ENCODE measurements at places on chromosomes 2 and 18.

DNA sequence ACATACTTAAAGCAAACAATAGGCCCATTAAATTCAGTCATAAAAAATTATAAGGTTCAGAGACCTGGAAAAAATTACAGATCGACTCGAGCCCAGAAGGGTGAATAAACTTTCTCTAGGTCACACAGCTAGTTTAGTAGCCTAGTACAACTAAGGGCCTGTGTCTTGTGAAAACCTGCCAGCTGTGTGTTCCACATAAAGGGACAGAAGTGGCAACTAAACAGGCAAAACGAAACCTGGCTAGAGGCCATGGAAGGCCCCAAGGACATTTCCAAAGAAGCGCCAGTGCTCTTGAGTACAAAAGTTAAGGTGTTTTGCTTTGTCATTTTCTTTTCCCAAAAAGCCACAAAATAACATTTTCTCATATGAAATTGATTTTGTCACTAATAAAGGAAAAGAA is 164.9 kb downstream of the L3MBTL4 start:
- no peak for DNase-seq

- no peak for DNase-seq
These were observed 444 bp upstream of the MMADHC start for GRCh38 chr2:149587950-149588487.

GRCh38 chr18:8735274-8735673 is 29.9 kb downstream of the MTCL1 start:
- no peak for DNase-seq

DNA sequence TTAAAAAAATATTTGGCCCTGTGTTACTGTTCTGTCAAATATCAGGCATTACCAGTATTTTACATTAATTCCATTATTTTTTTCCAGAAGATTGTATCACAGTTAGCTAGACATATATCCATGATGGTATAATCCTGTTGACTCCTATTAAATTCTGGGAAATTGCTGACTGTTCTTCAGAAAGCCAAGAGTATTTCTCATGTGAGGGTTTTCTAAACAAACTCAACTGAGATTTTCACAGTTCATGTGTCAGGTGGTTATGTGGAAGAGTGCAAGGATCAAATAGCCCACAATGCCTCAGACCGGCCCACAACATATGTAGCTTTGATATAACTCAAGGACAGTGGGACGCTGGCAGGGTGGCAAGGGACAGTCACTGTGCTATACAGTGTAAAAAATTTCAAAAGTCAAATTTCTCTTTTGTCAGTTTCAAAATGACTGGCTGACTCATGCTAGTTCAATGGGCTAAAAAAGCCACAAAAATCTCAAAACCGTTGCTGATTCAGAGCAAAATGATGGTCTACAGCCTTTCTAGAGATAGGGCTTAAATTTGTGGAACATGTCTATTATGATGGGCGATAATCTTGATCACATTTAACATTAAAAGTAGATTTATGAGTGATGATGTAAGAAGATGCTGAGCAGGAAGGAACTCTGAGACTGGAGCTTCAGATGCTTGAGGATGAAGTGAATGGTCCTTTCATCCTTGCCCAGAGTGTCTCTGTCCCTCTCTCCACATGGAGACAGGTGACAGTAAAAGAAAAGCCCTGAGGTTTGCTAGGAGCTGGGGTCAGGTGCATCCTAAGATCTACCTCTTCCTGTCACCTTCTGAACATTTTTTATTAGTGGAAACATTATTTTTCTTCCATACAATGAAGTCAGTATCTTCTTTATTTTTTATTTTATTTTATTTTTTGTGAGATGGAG is 175.8 kb upstream of the PIEZO2 start:
- DNase-seq: no peak

GRCh38 chr2:190468814-190469569 is 60.8 kb downstream of the MFSD6 start:
- DNase-seq: no peak

- no peak for DNase-seq
These were observed 154.7 kb downstream of the EML6 start for GRCh38 chr2:54878182-54878581.

DNA sequence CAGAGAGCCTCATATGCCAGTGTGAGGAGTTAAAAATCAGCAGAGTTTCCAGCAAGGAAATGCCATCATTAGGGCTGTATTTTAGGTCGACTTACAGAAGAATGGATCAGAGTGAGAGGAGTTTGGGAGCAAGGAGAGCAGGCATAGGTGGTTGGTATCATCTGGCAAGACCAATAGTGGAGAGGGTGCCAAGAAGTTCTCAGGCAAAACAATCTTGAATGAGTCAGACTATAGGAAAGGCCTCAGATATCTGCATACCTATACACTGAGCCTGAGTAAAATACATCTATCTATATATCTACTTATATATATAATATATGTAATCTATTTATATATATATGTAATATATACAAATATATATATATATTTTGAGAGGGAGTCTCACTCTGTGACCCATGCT is 57.3 kb downstream of the TMEFF2 start:
- DNase-seq: no peak

DNA sequence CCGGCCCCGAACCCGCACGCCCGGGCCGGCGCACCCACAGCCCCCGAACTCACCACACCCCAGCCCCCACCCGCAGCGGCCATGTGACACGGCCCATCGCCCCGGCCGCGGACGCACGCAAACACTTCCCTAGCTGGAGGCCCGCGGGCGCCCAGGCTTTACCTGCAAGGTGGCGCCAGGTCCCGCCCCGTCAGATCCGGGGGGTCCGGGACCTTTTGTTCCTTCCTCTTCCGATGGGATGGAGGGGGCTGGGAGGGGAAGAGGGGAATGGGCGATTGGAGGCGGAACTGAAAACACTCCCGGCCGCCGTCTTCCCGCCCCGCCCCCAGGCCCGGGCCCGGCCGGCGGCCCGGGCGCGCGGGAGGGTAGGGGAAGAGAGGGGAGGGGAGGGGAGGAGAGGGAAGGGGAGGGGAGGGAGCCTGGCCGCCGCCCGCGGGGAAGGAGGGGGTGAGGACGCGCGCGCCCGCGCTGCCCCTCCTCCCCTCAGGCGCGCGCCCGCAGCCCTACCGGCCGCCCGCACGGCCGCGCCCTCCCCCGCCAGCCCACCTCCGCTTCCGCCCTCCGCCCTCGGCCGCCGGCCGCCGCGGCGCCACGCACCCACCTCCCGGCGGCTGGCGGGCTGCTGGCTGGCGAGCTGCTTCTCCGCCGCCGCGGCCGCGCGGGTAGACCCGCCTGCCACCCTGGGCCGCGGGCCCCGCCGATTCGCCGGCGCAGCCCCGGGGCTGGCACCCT is at the start of gene SMAD2:
Gene SMAD2 (minus strand): TSS at position 461 of the 732 bp plus-strand sequence. CDS start 33,903 bp downstream, outside the sequence.
- DNase-seq: peak; percentile 69

GRCh38 chr18:27887711-27888495 is 289.0 kb downstream of the CDH2 start:
- DNase-seq: no peak

- DNase-seq: no peak
These were observed 20.5 kb downstream of the APLF start for GRCh38 chr2:68487773-68488355.

GRCh38 chr2:238425979-238426567 is 654 bp upstream of the ASB1 start:
- DNase-seq: no peak

- no peak for DNase-seq
These were observed 123.3 kb upstream of the NYAP2 start for GRCh38 chr2:225276207-225276606.

- DNase-seq: no peak
These were observed 9.6 kb downstream of the TET3 start for GRCh38 chr2:73994178-73994831.

All from stimulated activated CD4-positive, alpha-beta T cell treated with anti-CD3 and anti-CD28 coated beads, Interleukin-12 subunit alpha, Interleukin-12 subunit beta, amount 100 ng/mL, for 24 hours (primary cell).